HT-29 (cell line): ENCODE measurements at places on chromosomes 5 and 9.

GRCh38 chr5:170477906-170478305 is 25.9 kb upstream of the KCNIP1 start:
- DNase-seq: no peak

DNA sequence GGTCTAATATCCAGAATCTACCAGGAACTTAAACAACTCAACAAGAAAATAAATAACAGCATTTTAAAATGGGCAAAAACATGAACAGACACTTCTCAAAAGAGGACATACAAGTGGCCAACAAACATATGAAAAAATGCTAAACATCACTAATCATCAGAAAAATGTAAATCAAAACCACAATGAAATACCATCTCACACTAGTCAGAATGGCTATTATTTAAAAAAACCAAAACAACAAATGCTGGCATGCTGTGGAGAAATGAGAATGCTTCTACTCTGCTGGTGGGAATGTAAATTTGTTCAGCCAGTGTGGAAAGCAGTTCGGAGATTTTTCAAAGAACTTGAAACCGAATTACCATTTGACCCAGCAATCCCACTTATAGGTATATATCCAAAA is 63.1 kb downstream of the ADAMTS6 start:
- DNase-seq: no peak

DNA sequence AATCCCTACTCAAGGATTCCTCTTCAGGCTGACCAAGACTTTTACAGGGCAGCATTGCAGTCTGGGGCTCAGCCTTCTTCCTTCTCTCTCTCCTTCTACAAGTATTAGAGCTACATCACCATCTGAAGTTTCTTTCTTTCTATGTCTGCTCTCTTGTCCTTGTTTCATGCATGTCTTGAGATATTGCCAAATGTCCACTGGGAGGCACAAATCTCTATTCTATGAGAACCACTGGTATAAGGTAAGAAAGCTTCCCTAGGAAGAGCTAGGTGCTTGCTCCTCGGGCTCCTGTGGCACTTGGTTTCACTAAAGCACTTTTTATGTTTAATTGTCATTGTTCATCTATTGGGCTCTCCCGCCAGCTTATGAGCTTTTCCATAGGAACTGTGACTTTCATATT is 289.2 kb upstream of the PCSK5 start:
- DNase-seq: peak; percentile 43

- no peak for DNase-seq
These were observed 134.2 kb downstream of the ADAMTS2 start for GRCh38 chr5:179211068-179211467.

GRCh38 chr5:74870299-74871067 is 4.3 kb upstream of the FAM169A start:
- no peak for DNase-seq

DNA sequence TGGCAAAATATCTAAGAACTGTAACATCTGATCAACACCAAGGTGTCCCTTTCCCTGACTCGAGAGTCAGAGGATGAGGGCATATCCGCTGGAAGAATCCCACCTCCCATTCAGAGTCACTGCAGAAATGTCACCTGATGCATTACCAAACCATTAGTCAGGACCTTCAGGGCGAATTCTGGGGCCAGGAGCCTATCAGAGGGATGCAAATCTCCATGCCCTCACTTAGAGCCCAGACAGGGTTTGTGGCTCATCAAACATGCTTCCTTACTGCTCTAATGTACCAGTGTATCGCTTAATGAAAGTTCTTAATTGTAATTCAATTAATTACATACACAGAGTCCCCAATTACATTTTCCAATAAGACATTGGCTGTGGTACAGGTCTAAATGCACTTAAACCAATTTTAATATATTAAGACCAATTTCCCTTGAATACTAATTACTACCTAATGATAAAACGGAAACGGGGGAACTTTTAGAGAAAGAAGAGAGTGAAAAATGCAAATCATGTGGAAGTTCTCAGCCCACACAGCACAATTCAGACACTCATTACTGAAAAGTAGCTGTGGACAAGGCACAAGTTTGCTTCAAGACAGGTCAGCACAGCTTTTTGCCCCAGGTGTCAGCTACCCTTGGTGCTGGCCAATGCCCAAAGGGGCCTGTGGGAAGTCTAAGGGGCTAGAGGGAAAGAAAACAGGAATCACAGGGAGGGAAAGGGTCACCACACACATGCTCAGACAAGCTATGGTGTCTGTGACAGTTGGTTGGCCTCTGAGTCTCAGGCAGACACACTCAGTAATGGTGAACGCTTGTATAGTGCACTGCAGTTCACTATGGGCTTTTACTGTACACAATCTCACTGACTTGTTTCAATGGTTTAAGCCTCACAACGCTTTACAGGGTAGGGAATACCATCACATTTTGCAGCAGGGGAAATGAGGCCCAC is 211.6 kb downstream of the MAPKAP1 start:
- no peak for DNase-seq

GRCh38 chr5:59596586-59597350 is 296.8 kb downstream of the PDE4D start:
- DNase-seq: no peak

- no peak for DNase-seq
These were observed 210.7 kb upstream of the SLC24A2 start for GRCh38 chr9:19999491-20000057.

DNA sequence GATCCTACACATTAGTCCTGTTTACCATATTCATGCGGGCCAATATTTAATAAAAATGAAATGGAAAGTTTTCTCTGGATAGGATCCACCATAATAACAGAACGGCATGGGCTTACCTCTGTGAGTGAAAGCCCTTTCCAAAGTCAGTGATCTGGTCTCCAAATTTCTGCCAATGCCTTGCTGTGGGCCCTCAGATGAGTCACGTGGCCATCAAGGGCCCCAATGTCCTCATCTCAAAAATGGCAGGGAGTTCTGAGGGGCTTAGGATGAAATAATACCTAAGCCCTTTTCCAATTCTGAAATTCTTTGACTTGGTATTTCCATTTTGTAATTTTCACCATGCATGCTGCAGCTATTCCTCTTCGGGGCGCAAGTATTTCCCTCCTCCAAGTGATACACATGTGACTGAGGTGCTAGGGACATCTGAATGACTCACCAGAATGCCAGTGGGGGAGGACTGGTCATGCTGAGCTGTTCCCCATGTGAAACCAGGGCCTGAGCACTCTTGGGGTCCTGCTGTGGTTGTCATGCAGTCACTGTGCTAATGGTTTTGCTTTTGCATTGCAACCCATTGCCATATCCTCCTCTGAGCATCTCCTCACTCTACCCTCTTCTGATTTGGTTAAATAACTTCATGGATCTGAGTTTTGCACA is 35.0 kb downstream of the ITK start:
- no peak for DNase-seq

GRCh38 chr9:123682746-123683145 is 247.2 kb downstream of the DENND1A start:
- DNase-seq: no peak

DNA sequence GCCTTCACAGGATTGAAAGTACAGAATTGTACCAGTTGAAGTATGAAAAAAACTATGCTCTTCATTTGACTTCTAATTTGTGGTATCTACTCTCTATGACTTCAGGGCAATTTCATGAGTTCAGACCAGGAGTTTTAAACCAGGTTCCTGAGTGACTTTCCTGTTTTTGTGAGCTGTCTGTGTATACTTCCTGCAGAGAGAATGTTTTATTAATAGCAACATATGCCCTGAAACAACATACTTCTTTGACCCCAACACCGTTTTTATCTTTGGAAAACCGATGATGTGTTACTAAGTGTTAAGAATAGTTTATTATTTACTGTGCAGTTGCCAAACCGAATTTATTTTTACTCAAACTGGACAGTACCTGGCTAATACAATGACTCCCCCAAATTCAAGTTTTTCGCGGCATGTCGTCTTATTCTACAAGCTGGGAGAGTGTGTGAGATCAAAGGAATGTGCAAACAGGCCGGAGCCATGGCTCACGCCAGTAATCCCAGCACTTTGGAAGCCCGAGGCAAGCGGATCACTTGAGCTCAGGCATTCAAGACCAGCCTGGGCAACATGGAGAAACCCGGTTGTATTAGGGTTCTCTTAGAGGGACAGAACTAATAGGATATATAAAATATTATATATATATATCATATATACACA is 58.7 kb upstream of the ERBIN start:
- DNase-seq: no peak

- DNase-seq: no peak
These were observed 28.8 kb downstream of the SPOCK1 start for GRCh38 chr5:137470111-137470920.

DNA sequence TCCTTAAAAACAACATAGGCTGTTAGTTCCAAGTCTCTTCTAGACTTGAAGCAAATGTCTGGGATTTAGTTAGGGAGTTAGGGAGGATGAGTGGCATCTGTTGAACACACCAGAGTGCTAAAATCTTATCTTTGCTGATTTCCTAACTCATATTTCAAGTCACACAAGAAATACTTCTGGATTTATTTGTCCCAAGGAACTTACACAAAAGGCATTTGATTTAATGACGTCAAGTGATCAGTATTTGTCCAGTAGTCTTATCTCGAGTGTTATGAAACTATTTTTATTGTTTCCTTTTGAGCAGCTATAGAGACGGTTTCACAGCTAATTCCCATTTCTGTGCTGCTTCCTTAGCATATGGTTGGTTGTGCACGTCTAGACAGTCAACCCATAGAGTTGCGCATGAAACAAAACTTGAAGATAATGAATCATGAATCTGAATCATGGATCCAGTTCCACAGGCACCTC is 140.5 kb upstream of the TUT7 start:
- no peak for DNase-seq

DNA sequence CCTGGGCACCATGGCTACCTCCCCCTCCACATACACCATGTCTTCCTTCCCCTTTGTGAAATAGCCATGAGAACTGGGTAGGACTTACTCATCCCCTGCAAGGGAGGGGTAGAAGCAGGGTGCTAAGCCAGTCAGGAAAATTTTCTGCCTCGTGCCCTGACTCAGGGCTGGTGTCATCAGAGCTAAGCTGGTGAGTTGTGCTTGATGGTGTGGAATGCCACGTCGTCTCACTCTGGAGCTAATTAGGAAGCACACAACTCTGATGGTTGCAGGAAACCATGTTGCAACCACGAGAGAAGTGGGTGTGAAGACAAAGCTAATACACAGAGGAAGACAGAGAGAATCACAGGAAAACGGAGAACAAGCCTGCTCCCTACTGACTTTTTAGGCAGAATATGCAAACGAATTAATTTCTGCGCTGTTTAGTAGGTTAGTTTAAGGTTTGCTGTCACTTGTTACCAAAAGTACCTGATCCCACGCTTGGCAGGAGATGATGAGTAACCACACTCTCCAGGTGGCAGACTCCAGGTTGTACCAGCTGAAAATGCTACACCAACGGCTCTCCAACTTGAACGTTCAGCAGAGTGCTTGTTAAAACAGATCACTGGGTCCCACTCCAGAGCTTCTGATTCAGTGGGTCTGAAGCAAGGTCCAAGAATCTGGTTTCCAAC is 54.5 kb downstream of the STK10 start:
- no peak for DNase-seq

DNA sequence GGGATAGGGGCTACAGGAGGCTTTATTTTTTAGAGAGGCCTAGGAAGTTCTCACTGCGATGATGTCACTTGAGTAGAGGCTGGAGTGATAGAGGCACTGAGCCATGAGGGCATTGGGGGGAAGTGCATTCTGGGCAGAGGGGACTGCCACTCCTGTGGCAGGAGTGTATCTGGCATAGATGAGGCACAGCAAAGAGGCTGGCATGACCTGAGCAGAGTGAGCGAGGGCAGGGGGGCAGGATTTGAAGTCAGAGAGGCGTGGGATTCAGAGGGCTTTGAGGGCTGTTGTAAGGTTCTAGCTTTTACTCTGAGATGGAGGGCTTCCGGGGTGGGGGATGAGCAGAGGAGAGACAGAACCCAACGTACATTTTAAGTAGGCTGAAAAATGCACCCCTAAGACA is 91.9 kb upstream of the SH3PXD2B start:
- no peak for DNase-seq

DNA sequence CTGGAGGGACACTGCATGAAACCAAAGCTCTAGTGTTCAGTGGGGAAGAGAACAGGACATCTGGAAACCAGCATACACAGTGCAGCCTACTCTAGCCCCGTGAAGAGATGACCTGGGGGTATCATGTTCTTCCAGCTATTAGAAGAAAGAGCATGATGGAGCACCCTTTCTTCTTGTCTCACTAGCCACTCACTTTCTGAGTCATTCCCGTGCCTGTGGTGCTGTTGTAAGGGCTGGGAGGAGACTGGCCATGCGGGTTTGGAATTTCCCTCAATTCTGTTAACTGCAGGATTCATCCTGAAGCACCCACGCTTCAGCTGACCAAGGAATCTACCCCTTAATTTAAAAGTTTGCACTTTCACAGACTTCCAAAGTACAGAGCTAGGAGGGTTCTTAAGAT is 137.0 kb downstream of the COL23A1 start:
- DNase-seq: no peak

DNA sequence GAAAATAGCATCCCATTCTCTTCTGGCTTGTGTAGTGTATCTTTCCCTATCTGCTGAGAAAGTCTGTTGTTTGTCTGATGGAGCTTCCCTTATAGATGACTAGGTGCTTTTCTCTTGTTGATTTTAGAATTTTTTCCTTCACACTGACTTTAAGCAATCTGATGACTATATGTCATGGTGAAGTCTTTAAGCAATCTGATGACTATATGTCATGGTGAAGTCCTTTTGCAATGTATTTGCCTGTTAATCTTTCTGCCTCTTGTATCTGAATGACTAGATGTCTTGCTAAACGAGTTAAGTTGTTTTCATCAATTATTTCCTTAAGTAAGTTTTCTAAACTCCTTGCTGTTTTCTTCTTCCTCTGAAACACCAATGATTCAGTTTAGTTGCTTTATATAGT is 80.5 kb downstream of the RNF130 start:
- DNase-seq: no peak

- no peak for DNase-seq
These were observed 2.5 kb upstream of the MAPK9 start for GRCh38 chr5:180294411-180294810.

DNA sequence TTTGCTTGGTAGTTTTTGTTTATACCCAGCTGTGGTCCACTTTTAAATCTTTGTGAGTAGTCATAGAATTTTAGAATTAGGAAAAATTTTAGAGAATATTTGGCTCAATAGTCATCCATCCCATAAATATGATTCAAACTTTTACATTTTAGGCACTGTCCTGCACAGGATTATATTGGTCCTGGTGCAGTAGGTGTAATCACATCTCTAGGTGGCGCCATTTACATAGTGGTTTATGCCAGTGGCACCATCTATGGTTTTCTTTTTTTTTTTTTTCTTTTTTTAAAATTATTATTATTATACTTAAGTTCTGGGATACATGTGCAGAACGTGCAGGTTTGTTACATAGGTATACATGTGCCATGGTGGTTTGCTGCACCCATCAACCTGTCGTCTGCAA is 260.7 kb upstream of the KCNN2 start:
- peak; percentile 62 for DNase-seq

GRCh38 chr5:39843767-39844166 is 419.0 kb upstream of the DAB2 start:
- no peak for DNase-seq

GRCh38 chr9:82726424-82727276 is 336.3 kb downstream of the RASEF start:
- DNase-seq: no peak

DNA sequence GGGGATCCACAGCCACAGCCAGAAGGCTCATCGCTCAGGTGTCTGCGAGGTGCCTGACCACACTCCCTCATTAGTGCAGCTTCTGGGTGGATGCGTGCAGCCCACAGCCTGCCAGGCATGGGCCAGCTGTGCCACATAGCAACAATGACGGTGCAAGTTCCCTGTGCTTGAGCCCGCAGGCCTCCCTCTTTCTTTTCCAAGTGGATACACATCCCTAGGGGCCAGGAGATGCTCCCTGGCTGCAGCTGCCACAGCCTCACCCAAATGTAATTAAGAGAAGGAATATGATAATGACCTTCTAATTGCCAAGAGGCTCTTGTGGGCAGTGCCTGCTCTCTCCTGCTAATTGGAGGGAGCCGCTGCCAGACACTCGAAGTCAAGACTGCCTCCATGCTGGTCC is 116.0 kb upstream of the PPP1R26 start:
- no peak for DNase-seq
